Stimulated activated CD8-positive, alpha-beta memory T cell treated with anti-CD3 and anti-CD28 coated beads, Interleukin-7, amount 100 ng/mL, for 4 hours (primary cell): ENCODE measurements at places on chromosomes 2 and 18.
A peak's percentile ranks its signal among the peaks of the same experiment; 100 is the strongest.

DNA sequence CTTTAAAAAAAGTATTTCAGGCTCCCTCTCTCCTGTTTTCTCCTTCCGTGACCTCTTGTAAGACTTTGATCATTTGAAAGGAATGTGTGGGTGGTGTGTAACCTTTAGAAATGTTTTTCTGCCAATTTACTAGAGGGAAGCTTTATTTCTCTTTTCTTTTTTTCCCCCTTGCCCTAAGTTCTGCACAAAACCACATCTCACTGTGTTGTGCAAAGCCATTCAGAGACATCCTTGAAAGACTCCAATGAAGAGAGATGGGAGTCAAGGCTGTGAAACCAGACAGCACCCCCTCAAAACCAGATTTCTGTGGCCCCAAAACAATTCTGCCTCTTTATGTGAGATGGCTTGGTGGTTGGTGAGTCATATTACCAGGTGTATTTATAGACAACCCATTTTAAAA is 184.6 kb upstream of the ERBB4 start:
- DNase-seq, result no peak

GRCh38 chr2:37869771-37870170 is 55.3 kb upstream of the RMDN2 start:
- no peak for DNase-seq

DNA sequence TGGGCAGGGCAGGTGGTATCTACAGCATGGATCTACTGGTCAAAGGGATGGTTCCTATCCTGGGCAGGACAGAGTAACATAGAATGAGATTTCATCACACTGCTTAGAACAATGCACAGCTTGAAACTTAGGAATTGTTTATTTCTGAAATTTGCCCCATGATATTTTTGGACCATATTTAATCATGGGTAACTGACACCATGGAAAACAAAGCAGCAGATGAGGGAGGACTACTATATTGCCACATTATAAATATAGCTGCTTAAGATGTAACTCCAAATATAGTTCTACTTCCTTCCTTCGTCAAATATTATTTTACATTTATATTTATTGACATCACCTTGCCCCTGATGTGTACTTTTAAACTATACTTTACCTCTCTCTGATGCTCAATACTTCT is 254.7 kb downstream of the PTPRM start:
- no peak for DNase-seq

GRCh38 chr2:6917071-6917760 is at the start of gene RNF144A:
RNF144A (plus strand) TSS chr2:6917412; CDS start chr2:6996927, 79,515 bp downstream.
- DNase-seq, result peak; percentile 20

- no peak for DNase-seq
Observed at GRCh38 chr2:231117148-231117547, 7.7 kb downstream of the HTR2B start.

DNA sequence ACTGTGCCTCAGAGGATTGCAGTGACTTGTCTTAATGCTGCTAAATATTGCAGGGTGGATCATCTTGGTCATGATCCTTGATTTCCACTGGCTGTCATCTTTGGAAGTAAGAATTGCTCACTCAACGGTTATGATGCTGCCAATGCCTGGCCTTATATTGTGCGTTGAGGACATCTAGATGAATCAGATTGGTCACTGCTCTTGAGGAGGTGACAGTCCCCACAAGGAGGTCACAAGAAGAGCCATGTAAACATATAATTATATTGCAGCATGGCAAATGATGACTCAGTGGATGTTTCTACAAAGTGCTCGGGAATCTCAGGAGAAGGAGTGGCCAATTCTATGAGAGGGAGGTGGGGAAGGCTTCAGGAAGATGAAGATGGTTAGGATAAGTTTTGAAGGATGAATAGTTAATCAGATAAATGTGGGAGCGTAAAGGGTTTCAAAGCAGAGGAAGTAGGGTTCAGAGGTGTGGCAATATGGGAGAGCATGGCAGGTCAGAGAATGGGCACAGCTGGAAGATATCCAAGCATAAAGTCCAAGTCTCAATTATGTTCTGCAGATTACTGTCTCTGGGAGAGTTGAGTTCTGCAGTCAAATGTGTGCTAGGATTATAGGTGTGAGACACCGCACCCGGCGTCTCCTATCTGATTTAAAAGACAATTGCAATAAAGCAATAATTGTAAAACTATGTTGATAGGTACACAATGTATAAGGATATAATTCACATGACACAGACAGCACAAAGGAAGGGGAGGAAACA is 21.3 kb upstream of the TMEM131 start:
- no peak for DNase-seq

DNA sequence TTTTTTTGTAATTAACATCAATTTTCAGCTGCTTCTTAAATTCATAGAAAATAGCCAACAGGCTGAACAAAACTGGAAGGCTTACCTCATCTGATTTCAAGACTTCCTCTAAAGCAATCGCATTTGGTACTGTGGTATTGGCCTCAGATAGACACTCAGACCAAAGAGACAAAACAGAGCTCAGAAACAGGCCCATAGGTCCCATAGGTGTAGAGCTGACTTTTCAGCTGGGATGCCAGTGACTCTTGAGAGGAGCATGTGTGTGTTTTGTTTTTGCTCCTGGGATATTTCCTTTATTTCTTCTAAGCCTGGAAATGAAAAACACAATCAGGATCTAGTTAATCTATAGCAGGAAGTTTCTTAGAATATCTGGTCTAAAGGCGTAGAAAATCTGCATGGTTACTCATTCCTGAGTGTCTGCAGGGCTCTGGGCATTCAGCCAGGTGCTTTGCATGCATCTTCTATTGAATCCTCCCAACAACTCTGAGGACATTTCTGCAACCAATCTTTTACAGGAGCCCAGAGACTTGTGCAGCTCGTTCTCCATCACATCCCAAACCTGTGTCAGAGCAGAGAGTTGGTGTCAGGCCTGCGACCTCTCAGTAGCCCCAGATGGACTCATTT is 190.8 kb downstream of the RTP5 start:
- DNase-seq, result no peak

DNA sequence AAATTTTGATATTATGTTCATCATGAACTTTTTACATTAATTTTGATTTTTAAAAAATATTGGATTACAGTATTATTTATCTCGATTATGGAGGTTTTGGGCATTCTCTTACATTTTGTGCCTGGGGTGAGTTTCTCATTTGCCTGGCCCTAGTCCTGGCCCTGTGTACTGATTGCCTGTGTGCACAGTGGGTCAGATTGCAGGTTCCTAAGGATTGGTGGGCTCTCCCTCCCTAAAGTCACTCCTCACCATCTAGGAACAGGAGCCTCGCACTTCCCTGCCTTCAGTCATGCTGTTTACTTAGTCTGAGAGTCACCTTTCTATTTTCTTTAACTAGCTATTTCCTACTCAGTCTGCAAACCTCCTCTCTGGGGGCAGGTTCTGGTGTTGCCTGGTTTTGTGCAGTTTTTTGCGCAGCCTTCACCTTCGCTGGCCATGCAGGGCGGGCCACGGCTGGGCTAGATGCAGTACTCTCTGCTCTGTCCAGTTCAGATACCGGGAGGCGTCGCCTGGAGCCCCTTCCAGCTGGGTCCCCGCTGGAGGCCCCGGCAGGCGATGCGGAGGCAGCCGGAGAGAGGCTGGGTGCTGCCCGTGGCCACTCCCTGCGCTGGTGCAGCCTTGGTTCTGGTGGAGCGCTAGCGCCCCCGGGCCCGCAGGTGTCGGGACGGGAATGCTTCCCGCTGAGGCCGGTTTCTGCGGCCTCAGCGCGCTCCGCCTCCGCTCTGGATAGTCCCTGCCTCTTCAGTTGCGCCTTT is 23.3 kb upstream of the MC5R start:
- DNase-seq, result peak; percentile 5

DNA sequence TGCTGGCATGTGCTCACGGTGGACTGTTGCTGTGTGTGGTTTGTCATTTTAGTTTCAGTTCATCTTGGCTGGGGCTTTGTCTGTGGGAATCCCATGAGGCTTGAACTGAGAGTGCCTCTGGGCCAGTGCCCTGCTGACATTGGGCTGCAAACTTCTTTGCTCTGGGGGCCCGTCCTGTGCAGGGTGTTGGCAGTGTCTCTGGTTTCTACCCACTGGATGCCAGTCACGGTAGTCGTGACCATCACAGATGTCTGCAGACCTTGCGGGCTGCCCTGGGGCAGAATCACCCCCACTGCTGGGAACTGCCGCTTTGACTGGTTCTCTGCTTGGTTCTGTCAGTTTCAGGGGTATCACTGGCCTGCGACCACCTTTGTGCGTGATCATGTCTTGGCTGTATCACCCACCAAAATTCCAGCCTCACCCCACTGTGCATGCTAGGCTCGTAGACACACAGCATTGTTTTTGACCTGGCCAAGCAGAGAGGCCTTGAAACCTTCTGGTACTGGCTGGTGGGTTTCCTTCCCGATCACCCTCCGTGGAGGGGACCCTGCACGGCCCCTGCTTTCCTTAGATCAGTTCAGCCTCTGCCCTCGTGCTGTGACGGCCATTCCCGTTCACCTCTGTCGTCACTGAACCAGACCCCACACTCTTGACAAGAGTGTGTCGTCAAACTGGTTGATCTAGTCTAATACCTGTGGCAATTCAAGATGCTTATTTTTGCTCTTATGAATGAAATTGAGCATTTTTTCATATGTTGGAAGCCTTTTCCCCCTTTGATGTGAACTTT is 57.6 kb downstream of the KCNG2 start:
- no peak for DNase-seq

- DNase-seq, result no peak
Observed at GRCh38 chr2:202149155-202149762, 76.2 kb downstream of the KIAA2012 start.

GRCh38 chr2:9717886-9718451 is 87.2 kb upstream of the YWHAQ start:
- no peak for DNase-seq

DNA sequence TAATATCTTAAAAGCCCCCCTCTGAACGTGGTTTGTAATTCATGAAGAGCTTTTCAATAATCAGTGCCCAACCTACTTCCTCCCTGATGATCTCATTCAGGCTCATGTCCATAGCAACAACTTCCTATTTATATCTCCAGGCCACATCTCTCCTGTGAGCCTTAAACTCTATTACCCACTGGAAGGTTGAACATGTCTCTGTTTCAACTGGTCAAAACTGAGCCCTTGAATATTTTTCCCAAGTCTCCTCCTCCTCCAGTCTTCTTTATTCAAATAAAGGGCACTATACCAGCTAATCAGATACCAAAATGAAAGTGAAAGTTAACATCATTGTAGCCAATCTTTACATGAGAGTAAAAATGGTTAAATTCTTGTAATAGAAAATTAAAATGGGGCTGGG is 63.7 kb upstream of the ITGA4 start:
- no peak for DNase-seq

GRCh38 chr2:42337356-42337820 is 23.6 kb downstream of the COX7A2L start:
- DNase-seq, result no peak

DNA sequence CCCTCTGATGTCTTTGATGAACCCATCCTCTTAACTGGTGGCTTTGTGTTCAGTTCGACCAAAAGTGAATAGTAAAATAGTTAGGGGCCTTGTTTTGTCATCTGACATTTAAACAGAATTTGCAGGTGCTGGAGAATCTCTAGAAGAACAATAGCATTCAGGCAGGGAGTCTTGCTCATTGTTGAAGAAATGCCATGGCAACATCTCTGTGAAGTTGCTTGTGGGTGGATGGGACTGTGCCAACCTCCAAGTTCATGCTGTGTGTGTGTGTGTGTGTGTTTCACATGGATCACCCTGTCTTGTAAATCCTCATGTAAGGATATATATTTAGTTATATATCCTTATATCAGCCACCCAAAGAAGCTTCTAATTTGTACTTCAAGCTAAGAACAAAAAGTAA is 66.7 kb downstream of the SKA1 start:
- DNase-seq, result no peak

DNA sequence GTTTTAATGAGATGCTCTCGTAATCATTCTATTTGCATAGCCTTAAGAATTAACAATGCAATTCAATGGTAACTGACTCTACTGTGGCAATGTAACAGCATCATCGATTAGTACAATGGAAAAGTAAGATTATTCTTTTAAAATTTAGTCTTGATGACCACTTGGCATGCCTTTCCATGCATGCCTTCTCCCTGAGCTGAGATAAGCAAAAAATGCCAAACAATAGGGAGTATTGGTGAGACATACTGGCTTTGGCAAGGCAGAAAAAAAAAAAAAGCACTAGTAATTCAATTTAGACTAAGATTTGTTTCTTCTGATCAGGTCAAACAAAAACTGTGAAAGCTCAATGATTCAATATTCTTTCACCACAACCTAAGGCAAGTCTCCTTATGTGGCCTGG is 110.8 kb upstream of the TRIB2 start:
- no peak for DNase-seq

GRCh38 chr2:178418426-178418825 is 32.5 kb downstream of the PRKRA start:
- no peak for DNase-seq

DNA sequence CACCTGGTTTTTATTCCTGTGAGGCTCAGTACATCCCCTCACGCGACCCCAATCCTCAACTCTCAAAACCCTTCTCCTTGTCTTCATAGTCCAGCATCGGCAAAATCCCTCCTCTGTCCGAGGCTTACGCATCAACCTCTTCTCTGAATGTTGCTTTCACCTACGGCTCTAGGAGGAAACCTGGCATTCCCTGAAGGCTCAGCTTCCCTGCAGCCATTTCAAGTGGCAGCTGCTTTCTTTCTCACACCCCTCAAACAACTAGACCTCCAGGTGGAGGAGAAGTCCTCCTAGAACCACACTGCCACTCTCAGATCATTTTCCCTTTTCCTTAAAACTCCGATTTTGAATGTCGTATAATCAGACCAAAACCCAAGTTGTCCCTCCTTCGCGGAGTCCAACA is 114.2 kb downstream of the DTNB start:
- DNase-seq, result no peak
